ENCODE measurements at places on chromosomes 1 and 21. TPM values are rescaled to one million over a fixed set of nuclear protein-coding genes. Genes with fewer than 3 reads are reported as not detected.
A peak's percentile ranks its signal among the peaks of the same experiment; 100 is the strongest.

DNA sequence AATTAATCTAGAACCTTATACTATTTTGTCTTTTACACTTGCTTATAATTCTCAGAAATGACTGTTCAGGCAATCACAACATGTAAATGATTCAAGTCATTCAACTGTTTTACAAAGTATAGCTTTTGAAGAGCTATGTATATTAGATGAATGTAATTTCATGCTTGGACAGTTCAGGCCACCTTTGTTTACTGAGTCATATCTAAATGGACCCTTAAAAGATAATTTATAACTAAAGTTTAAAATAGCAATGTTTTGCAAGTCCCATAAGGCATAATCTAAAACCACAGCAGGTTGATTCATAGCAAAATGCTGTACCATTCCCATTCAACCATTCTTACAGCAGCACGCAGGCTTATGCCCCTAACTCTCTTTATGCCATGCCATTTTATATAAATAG lies 64.8 kb downstream of the PIK3R3 start:
- H3K4me3 ChIP-seq: no peak overlapping the region
- peaks cover 65% of the 10 kb centered on the region for H3K36me3 ChIP-seq
- H3K27ac ChIP-seq: no peak overlapping the region
- peaks cover 22% of the 10 kb centered on the region for H3K4me1 ChIP-seq

DNA sequence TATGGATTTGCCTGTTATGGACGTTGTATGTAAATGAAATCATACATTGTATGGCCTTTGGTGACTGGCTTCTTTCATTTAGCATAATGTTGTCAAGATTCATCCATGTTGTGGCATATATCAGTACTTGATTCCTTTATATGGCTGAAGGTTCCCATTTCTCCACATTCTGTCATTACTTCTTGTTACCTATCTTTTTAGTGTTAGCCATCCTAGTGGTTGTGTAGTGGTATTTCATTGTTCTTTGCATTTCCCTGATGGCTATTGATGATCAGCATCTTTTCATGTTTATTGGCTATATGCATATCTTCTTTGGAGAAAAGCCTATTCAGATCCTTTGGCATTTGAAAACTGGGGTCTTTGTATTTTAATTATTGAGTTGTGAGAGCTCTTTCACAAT lies 39.8 kb upstream of the PODN start:
- H3K27me3 ChIP-seq: no peaks in the 10 kb centered on the region
- H3K4me3 ChIP-seq: no peak overlapping the region
- DNase-seq: no peak

GRCh38 chr1:226551299-226551698 lies 2.7 kb downstream of the STUM start:
- H3K36me3 ChIP-seq: no peaks in the 10 kb centered on the region
- DNase-seq: no peak
- no peak overlapping the region for H3K4me3 ChIP-seq
- H3K4me1 ChIP-seq: peaks cover 11% of the 10 kb centered on the region

- no peaks in the 10 kb centered on the region for H3K27me3 ChIP-seq
- H3K4me1 ChIP-seq: no peaks in the 10 kb centered on the region
- H3K4me3 ChIP-seq: no peak overlapping the region
- H3K27ac ChIP-seq: no peak overlapping the region
Observed at GRCh38 chr1:82317671-82318070, 516.9 kb downstream of the ADGRL2 start.

Gene BARHL2
- polyA plus RNA-seq: not detected

Gene CORT
- polyA plus RNA-seq: 0.66 TPM

GRCh38 chr1:163168053-163168452 lies 34.7 kb downstream of the RGS5 start:
- no peaks in the 10 kb centered on the region for H3K36me3 ChIP-seq
- H3K4me3 ChIP-seq: no peak overlapping the region
- DNase-seq: peak; percentile 31
- H3K4me1 ChIP-seq: peaks cover 4% of the 10 kb centered on the region
- H3K27ac ChIP-seq: peak overlapping the region; percentile 58
